Psoas muscle (tissue), 8 donors: ENCODE measurements at places on chromosomes 2 and 18.

DNA sequence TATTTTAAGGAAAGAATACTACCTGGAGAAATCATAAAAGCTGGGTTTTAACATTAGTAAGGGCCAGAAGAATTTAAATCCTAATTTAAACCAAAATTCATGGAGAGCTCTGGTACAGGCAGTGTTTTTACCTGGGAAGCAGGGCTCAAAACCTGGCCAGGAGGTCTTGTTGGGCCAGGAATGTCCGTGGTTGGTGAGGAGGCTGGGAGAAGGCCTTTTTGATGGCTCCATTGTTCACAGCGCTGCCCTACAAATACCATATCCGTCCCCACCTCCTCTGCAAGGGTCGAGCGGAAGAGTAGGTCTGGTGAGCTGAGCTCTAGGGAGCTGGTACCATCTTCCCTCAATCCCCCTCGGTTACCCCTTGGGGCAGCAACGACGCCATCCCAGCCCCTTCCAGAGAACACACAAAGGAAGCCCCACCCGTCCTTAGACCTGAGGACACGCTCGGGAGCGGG lies 10.9 kb upstream of the HOXD1 start:
- peaks cover 58% of the 10 kb centered on the region for H3K27me3 ChIP-seq
- no peak overlapping the region for H3K27ac ChIP-seq
- H3K36me3 ChIP-seq: no peaks in the 10 kb centered on the region
- peak overlapping the region; percentile 70 for H3K4me3 ChIP-seq

GRCh38 chr18:35875566-35875965 lies 96.9 kb upstream of the RMP24 start:
- H3K36me3 ChIP-seq: no peaks in the 10 kb centered on the region
- no peak overlapping the region for H3K27ac ChIP-seq
- no peaks in the 10 kb centered on the region for H3K27me3 ChIP-seq
- no peak for DNase-seq
- H3K4me3 ChIP-seq: no peak overlapping the region

DNA sequence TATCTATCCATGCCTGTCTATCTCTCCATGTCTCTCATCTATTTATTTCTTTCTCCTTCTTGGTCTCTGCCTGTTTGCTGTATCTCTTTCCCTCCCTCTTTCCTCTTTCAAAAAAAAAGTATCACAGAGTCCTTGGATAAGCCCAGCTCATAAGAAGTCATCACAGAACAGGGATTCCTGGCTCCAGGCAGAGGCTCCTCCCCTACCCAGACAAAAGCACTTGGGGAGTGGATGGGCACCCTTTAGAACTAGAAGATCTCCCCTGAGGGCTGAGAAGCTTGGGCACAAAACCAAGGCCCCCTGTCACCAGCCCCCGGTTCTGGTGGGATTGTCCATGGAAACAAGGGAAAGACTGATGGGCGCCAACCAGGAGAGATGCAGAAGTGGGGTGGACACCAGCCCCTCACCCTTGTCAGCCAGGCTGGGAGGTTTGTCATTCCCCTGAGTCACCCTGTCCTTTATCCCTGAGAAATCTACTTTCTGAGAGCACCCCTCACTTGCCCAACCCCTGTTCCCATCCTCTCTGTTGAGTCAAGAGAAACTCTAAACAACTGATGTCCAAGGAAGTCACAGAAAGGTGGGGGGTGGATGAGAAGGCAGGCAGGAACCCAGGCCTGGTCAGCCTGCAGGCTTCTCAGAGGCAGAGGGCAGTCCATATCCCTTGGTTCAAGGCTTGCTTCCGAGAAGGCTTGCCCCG lies 127.1 kb downstream of the TNS1 start:
- H3K4me1 ChIP-seq: peaks cover 14% of the 10 kb centered on the region
- DNase-seq: no peak
- peak overlapping the region; percentile 16 for H3K27ac ChIP-seq
- no peaks in the 10 kb centered on the region for H3K36me3 ChIP-seq
- H3K4me3 ChIP-seq: no peak overlapping the region

DNA sequence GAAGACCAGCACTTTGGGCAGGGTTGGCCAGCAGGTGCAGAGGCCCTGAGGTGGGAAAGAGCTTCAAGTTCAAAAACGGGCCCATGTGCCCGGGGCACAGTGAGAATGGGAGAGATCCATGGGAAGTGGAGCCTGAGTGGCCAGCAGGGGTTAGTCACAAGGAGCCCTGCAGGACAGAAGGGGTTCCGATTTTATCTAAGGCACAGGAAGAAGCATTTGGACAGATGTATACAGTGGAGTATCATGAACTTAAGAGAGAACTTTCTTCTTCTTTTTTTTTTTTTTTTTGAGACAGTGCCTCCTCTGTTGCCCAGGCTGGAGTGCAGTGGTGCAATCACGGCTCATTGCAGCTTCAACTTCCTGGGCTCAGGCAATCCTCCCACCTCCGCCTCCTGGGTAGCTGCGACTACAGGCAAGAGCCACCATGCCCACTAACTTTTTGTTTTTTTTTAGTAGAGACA lies 24.0 kb downstream of the WIPF1 start:
- no peak overlapping the region for H3K4me3 ChIP-seq
- no peak for DNase-seq
- H3K27ac ChIP-seq: no peak overlapping the region
- H3K27me3 ChIP-seq: no peaks in the 10 kb centered on the region

GRCh38 chr2:88707003-88707402 lies 15.5 kb downstream of the RPIA start:
- no peaks in the 10 kb centered on the region for H3K27me3 ChIP-seq
- peaks cover 9% of the 10 kb centered on the region for H3K4me1 ChIP-seq
- DNase-seq: no peak
- H3K36me3 ChIP-seq: peaks cover 27% of the 10 kb centered on the region
- no peak overlapping the region for H3K27ac ChIP-seq
